ENCODE measurements at places on chromosomes 6 and 20. TPM values are rescaled to one million over a fixed set of nuclear protein-coding genes. Genes with fewer than 3 reads are reported as not detected.

DNA sequence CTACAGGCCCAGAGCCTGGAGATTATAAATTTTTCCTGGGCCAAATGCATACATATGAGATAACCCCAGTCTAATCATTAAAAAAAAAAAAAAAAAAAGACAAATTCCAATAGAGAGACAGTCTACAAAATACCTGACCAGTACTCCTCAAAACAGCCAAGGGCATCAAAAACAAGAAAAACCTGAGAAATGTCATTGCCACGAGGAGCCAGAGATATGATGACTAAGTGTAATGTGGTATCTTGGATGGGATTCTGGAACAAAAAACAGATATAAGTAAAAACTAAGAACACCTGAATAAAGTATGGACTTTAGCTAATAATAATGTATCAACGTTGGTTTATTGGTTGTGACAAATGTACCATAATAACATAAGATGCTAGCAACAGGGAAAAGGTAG lies 24.9 kb downstream of the UBE2V1 start:
- no peak for DNase-seq

Gene VNN1
- 2.0 TPM for polyA plus RNA-seq

Gene RIN2
- polyA plus RNA-seq: 20.3 TPM

GRCh38 chr6:37489697-37490336 lies 9.9 kb downstream of the CCDC167 start:
- no peak for DNase-seq

Gene PACRG
- 1.5 TPM for polyA plus RNA-seq

- no peak for DNase-seq
Observed at GRCh38 chr20:59043698-59044097, 1.1 kb upstream of the PRELID3B start.

GRCh38 chr6:111601886-111602285 lies 3.8 kb downstream of the TRAF3IP2 start:
- no peak for DNase-seq

DNA sequence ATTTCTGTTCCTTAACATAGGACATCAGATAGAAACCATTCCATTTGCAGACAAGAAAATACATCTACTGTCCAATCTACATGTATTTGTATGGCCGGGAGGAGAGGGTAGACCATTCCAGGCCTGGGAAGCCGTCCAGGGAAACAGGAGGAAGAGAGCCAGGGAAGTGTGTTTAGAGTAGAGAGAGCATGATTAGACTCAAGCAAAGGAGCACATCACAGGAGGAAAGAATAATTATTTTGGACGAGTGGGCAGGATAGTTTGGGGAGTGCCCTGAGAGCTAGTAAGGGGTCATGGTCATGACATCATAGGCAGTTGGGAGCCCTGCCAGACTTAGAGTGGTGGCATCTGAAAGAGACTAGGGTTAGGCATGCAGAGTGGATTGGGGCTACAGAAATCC lies 250.0 kb downstream of the HIVEP2 start:
- no peak for DNase-seq

Measured in large intestine (tissue), 12 donors.